ENCODE measurements at places on chromosomes 6 and 20. TPM values are rescaled to one million over a fixed set of nuclear protein-coding genes. Genes with fewer than 3 reads are reported as not detected.

GRCh38 chr6:159097256-159097655, 52.5 kb upstream of the TAGAP start:
- H3K36me3 ChIP-seq, result peaks cover 2% of the 10 kb centered on the region
- no peak overlapping the region for H3K27ac ChIP-seq
- H3K27me3 ChIP-seq, result no peaks in the 10 kb centered on the region
- no peak overlapping the region for H3K4me3 ChIP-seq

DNA sequence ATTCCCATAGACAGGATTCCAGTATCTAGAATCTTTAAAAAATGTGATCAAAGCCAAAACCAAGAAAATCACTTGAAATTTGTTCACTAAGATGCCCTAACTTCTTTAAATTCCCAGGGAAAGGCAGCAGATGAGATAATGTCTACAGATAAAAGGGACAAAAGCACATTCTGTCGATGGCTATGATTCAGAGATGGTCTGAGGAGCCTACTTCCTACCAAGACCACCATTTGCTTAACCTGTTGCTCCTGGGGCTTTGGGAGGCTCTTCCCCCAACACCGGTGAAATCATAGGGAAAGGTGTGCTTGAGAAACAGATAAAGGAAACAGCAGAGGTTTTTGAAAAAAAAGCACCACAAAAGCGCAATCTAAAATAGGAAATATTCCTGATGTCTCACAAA, 118.3 kb upstream of the MAP7 start:
- H3K4me3 ChIP-seq, result no peak overlapping the region
- H3K36me3 ChIP-seq, result peaks cover 17% of the 10 kb centered on the region

GRCh38 chr6:56241124-56241802, 6.1 kb downstream of the COL21A1 start:
- no peak overlapping the region for H3K4me3 ChIP-seq
- no peaks in the 10 kb centered on the region for H3K36me3 ChIP-seq
- DNase-seq, result no peak
- H3K27ac ChIP-seq, result no peak overlapping the region

DNA sequence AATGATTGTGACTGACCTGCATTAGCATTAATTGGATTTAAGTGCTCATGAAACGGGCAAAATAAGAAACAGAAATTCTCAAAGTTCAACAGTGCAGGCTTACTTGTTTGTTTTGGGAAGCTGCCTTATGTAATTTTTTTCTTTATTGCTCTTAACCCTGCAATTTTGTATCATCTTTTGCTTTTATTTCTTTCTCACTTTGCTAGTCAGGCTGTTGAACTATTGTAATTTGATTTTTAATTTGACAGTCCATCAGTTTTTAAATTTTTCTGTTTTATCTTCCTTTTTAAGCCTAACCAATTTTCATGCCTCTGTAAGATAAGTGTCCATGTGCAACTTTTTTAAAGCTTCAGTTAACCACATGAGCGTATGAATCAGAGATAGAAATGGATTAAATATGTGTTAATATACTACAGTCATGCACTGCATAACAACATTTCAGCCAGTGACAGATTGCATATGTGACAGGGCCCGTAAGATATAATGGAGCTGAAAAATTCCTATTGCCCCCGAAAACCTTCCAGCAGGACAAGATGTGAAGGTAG, 44.6 kb downstream of the PEX7 start:
- H3K4me3 ChIP-seq, result no peak overlapping the region
- DNase-seq, result no peak
- no peaks in the 10 kb centered on the region for H3K4me1 ChIP-seq

GRCh38 chr6:117393045-117393444, 32.7 kb downstream of the ROS1 start:
- H3K4me3 ChIP-seq, result no peak overlapping the region
- H3K36me3 ChIP-seq, result no peaks in the 10 kb centered on the region
- peaks cover 11% of the 10 kb centered on the region for H3K27me3 ChIP-seq
- no peak overlapping the region for H3K27ac ChIP-seq

DNA sequence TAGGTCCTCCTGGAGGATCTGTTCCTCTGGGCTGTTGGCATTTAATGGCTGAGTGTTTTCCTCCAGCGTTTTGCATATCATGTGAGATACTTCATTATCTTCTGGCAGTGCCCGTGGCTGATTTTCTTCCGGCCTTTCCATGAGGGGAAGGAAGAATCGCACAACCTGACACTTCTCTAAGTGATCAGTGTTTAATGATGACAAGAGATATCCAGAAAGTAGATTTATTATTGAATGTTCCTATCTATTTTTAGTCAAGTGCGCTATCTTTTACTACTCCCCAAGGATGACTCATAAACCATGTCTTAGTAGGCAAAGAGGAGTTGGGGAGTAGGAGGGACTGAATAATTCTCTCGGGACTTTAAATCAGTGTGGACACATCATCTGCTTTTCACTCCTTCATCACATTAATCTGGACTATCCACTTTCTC, 149.7 kb downstream of the PLCB4 start:
- H3K27ac ChIP-seq, result no peak overlapping the region
- no peak overlapping the region for H3K4me3 ChIP-seq
- H3K27me3 ChIP-seq, result no peaks in the 10 kb centered on the region

The SOX4 gene
- total RNA-seq, result 0.20 TPM

The KCNQ5 gene
- total RNA-seq, result 4.3 TPM

The VGLL2 gene
- total RNA-seq, result not detected

The BEND6 gene
- not detected for total RNA-seq

The EPHA7 gene
- not detected for total RNA-seq

All from activated CD4-positive, alpha-beta memory T cell treated with anti-CD3 and anti-CD28 coated beads, Interleukin-2, amount 10 ng/mL, durations not matched to agents 7 days and 5 days (primary cell).